ENCODE measurements at places on chromosomes 4 and X. TPM values are rescaled to one million over a fixed set of nuclear protein-coding genes. Genes with fewer than 3 reads are reported as not detected.

Gene ERAS
- total RNA-seq: not detected

DNA sequence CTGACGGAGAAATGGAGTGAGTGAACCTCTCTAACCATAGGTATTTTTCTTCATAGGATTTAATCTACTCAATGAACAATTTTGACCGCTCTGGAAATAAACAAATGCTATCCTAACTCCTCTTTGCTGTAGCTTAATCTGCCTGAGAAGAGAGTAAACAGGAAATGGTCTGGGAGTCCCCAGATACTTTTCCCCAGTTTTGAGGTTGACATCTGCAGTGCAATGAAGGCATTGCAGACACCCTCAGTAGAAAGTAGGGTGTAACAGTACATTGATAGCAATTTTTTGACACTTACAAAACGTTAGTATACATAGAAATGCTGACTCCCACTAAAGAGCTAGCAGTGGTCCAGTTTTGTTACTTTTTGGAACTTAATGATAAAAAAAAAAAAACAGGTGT is 495.9 kb upstream of the FAM241A start:
- DNase-seq: no peak

Gene P2RY10
- total RNA-seq: not detected

Gene EVC2
- total RNA-seq: 7.1 TPM

Gene AKAP4
- not detected for total RNA-seq

Gene SPANXN4
- not detected for total RNA-seq

DNA sequence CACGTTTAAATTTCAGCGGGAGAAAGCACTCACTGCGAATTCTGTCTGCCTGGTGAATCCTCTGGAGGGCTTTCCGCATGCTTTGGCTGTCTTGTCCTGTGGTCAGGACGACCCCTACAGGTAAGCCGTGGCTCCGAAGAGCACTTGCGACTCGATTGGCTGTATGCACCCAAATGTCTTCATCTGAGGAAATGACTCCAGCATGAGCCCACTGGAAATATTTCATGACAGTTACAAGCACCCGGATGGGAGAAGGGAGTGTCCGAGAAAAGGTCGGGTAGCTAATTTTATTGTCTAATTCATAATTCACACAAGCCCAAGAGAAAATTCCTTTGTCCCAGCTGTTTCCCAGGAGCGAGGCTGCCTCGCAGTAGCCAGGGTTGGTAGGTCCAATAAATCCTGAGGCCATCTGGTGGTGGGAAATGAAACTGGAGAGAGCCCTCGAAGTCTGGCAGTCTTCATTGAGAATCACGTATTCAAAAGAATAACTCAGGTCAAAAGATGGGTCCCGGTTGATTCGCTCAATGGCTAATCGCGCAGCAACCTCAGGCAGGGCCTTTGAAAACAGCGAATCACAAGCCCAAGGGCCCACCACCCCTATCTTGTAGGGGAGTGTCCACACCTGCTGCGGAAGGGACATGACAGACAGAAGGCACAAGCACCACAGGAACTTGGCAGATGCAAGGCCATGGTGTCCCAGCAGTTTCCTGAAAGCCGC is 6.6 kb downstream of the GUCY2F start:
- DNase-seq: no peak

Gene FAM47A
- total RNA-seq: not detected

DNA sequence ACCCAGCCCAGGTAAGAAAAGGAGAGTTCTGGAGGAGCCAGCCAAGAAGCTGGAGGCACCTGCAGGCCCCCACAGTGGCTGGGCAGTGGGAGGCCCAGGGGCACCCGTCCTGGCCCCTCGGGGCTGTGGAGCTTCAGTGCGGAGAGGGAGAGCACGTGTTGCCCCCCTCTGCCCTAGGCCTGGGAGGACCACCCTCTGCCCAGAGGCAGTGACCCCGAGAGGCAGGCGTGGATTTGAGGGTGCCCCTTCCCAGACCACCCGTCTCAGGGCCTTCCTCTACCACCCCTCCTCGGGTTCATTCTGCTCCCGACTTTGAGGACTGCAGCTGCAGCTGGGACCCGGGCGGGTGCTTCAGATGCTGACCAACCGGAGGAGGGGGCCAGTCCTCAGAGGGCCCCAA is 12.1 kb upstream of the HGFAC start:
- no peak for DNase-seq

DNA sequence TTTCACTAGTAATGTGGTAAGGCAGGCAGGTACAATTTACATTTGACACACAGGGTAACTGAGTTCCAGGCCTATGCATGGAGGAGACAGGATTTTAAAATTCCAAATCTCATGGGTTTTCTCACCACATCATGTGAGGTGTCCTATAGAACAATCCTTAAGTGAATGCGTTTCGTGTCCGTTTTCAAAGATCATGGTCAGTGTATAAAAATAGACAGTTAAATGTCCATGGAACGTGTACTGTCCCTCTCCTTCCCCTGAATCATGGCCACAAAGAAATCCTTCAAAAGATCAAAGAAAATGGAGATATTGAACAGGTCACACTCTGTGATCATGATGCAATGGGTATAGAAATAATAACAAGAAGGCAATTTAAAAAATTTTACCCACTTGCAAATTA is 42.0 kb downstream of the LIMCH1 start:
- no peak for DNase-seq

GRCh38 chr4:80016506-80016905 is 56.5 kb downstream of the ANTXR2 start:
- no peak for DNase-seq

- no peak for DNase-seq
These were observed 224.7 kb downstream of the ANTXR2 start for GRCh38 chr4:79848329-79848728.

Gene GBA3
- 0.19 TPM for total RNA-seq

Gene SPARCL1
- 836 TPM for total RNA-seq

GRCh38 chr4:31647786-31648185 is 927.6 kb downstream of the PCDH7 start:
- DNase-seq: no peak

DNA sequence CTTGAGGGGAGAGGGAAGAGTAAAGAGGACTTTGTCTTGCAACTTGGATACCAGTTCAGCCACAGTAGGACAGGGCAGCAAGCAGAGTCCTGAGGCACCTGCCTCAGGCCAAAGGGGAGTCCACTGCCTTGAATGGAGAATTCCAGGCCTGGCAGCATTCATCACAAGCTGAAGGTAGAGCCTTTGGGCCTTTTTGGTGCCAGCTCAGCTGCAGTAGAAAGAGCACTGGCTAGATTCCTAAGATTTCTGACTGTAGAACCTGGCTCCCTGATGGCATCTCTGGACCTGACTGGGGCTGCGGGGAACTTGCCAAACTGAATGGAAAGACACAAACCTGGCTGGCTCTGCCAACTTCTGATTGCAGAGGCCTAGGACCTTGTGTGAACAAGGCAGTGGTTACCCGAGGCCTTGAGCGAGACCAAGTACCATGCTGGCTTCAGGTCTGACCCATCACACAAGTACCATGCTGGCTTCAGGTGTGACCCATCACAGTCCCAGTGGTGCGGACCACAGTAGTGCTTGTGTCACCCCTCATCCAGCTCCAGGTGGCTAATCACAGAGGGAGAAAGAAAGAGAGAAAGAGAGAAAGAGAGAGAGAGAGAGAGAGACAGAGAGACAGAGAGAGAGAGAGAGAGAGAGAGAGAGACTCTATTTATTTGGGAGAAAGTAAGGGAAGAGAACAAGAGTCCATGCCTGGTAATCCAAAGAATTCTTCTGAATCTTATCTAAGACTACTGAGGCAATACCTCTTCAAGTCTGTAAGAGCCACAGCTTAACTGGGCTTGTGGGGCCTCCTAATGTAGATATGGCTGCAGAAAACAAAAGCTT is 137.6 kb upstream of the SPIN4 start:
- no peak for DNase-seq

- DNase-seq: no peak
These were observed 32.3 kb downstream of the GAB3 start for GRCh38 chrX:154718616-154719015.

DNA sequence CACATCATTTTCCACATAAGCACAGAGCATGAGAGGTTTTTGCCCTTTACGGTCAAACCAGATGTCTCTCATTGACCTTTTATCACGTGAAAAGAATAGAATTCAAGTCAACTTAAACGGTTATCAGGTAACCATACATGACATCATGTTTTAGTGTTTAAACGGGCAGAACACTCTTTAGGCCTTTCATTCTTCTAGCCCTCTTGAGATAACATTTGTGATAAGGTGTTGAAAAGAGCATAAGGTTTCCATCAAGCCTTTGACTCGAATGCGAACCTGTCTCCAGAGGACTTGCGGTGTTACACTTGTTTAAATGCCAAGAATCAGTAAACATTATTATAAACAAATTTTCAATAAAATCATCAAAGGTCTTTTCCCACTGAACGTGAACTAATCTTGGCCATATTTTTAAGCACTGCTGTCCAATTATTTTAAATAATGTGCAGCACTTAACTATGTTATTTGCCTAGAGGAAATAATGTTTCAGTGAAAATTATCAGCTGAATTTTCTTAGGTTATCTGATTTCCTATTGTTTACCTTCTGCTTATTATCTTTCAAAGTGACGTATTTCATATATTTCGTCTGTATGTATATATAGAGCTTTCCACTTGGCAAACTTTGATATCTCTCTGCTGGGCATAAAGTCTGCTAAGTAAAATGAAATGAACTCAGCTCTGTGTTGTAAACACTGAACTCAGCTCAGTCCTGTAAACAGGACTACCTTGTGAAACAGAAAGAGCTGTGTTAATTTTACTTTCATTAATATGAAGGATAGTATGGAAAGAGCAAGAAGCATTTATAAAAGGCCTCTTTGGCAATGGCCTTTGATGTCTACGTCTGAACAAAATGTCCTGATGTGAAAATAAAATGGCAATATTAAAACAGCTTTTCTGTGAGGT is 33.3 kb downstream of the TENM3 start:
- DNase-seq: no peak

Gene GRPR
- 0.19 TPM for total RNA-seq

DNA sequence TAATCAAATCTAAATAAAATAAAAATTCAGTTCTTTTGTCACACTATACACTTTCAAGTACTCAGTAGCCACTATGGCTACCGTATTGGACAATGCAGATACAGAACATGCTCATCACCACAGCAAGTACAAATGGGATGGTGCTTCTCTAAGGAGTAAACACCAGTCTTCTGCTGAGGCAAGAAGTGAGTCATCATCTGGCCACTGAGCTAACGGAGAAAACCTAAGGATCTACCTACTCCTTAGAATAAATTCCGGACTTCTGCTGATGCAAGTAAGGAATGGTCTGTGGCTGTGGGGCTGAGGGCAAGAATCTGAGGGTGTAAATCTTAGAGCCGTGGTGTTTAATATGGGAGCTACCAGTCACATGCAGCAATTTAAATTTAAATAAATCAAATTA is 11.3 kb upstream of the RBMXL3 start:
- no peak for DNase-seq

DNA sequence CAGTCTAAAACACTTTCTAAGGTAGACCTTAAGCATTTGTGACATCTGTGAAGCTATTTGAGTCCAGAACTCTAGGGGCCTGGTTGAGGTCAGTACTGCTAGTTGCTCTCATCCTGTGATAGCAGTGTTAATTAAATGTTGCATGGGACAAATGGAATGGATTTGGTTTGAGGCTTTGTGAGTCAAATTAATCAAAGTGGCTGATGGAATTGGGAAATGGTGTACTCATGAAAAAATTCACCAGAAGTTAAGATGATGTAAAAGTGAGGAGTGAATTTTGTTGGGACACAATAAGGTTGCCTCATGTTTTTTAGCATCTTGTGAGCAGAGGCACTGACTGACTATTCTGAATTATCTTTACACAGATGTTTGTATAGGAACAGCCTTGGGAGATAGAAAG is 99.2 kb upstream of the ARSJ start:
- DNase-seq: no peak

DNA sequence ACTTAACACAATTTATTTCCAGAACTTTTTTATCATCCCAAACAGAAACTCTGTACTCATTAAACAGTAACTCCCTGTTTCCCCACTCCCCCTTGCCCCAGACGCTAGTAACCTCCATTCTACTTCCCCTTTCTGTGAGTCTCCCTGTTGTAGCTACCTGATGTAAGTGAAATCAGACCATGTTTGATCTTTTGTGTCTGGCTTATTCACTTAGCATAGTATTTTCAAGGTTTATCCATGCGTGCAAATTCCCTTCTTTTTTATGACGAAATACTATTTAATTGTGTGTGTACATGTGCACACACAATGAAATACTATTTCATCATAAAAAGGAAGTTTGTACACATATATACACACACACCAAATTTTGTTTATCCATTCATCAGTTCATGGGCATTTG is 5.2 kb downstream of the PKD2 start:
- no peak for DNase-seq

Gene BEX5
- total RNA-seq: 3.0 TPM

Gene GABRG1
- total RNA-seq: 0.05 TPM

GRCh38 chr4:79211490-79211889 is 114.4 kb downstream of the NAA11 start:
- DNase-seq: no peak

GRCh38 chr4:176885224-176885623 is 92.5 kb upstream of the VEGFC start:
- no peak for DNase-seq

Gene CTAG1B
- total RNA-seq: not detected

DNA sequence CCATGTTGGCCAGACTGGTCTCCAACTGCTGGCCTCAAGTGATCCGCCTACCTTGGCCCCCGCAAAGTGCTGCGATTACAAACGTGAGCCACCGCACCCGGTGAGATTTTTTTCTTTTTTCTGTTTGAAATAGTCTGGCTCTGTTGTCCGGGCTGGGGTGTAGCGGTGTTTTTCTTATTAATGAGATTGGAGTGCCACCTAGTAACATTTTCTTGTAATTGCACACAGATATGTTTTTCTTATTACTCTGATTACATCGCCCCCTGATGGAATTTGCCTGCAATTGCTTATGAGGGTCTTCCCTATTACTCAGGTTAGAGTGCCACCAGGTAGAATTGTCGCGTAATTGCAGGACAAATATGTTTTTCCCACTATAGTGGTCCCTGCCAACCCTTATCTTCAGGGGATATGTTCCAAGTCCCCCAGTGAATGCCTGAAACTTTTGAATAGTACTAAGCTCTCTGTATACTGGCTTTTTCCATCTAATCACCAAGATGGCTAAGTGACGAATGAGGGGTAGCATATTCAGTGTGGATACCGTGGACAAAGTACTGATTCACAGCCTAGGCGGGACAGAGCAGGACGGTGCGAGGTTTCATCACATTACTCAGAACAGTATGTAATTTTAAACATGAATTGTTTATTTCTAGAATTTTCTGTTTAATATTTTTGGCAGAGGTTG is 8.6 kb upstream of the PDHA1 start:
- DNase-seq: no peak

- peak; percentile 85 for DNase-seq
These were observed 213.4 kb upstream of the S100G start for GRCh38 chrX:16436348-16437188.

GRCh38 chr4:41334182-41334581 is 77.5 kb downstream of the UCHL1 start:
- no peak for DNase-seq

Gene RAB9B
- total RNA-seq: 11.8 TPM
